ENCODE measurements at places on chromosomes 13 and 19.
A peak's percentile ranks its signal among the peaks of the same experiment; 100 is the strongest.

DNA sequence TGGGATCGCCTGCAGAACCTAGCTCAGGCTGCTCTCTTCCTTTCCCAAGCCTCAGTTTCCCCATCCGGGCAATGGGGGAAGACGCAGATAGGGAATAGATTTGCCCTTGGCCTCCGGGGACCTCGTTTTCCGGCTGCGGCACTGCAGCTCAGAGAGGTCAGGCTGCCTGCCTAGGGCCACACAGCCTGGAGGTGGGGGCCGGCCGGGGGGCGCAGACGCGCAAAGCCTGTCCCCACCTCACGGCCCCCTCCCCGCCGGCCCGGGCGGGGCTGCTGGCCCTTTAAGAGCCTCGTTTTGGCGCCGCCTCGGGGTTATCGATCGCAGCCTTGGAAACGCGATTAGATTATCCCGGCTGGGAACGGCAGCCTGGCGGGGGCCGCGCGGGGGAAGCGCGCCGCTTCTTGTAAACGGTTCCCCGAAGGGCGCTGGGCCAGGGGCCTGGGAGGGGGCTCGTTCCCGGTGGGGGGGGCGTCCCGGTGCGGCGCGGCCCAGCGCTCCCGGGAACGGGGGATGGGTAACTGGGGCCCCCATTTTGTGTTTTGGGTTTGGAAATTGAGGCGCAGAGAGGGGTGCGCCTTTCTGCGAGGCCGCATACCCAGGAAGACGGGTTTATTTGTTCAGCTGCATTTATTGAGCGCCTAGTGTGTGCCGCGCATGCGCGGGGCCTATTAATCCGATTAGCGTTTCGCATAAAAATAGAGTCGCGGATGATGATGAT lies 23.4 kb upstream of the TCF3 start:
- no peak for DNase-seq

DNA sequence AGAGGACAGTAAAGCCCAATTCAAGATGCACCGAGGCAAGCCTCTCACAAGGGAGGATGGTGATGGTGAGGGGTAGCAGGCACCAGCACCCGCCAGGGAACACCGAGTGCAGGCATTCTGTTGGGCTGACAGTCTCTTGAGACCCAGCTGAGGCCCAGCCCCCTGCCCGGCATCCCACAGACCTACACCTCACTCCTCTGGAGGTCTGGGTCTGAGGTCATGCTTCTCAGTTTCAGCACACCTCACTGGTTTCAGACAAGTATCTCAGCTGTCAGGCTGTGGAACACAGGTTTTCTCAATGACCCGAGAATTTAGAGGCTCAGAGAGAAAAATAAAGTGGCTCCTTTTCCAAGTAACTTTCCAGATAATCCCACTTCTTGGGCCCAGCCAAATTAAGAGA lies 27.7 kb upstream of the EPHX3 start:
- DNase-seq: no peak

DNA sequence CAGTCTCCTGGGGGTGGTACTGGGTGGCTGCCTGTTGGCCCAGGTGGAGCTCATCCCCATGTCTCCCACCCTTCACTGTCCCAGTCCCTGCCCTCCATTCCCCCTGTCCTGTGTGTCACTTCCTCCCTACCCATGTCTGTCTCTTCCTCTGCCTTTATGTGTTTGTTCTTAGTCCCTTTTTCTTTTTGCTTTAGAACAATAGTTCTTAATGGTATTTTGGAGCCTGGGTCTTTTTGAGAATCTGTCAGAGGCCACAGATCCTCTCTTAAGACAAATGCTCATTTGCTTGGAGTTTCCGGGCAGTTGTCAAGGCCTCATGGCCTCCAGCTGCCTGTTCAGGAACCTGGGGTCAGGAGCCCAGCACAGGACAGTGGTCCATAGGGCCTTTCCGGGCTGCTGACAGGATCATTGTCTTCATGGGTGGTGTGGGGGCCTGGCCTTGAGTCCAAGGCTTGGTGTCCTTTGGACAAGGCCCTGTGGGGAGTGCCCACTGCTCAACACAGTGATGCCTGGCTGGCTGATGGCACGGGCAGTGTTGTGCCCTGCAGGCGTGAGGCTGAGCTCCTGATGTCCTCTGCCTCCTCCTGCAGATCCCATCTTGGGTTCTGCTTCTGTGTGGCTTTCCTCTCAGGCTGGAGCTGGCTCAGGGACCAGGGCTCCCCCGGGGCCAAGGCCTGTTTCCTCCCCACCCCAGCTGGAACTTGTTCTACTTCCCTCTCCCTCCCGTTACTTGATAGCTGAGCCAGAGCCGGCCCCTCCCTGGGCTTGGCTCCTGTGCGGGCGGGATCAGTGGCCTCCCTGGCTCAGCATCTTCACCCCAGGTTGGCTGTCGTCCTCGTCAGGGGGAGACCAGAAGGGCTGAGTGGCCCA lies 3.5 kb downstream of the EGLN2 start:
- no peak for DNase-seq

GRCh38 chr19:12287958-12288500 lies 6.7 kb downstream of the ZNF44 start:
- no peak for DNase-seq

GRCh38 chr19:29952646-29953045 lies 10.6 kb downstream of the URI1 start:
- DNase-seq: no peak

- no peak for DNase-seq
Measured at GRCh38 chr19:2115324-2115723, 18.6 kb downstream of the IZUMO4 start.

GRCh38 chr13:22748866-22749577 lies 431.8 kb upstream of the SGCG start:
- DNase-seq: no peak

GRCh38 chr19:2249010-2249866 lies at the start of gene AMH:
Gene AMH (plus strand): TSS chr19:2249323. CDS start chr19:2249333, 10 bp downstream.
- DNase-seq: no peak

DNA sequence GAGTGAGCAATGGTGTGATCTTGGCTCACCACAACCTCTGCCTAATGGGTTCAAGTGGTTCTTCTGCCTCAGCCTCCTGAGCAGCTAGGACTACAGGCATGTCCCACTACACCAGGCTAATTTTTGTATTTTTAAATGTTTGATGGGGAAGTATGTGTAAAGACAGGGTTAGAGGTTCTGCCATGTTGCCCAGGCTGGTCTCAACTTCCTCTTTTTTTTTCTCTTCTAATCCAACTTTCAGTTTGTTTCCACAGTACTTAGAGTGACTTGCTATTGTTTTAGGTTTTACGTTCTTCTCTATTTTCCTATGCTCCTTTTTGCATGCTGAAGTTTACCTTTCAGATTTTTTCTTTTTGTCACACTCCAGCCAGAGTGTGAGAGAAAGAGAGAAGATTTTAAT lies 1433.0 kb downstream of the UQCRFS1 start:
- DNase-seq: no peak

GRCh38 chr13:98541191-98541590 lies 35.7 kb downstream of the STK24 start:
- DNase-seq: no peak

- DNase-seq: peak; percentile 30
Measured at GRCh38 chr13:42041011-42041683, 7.3 kb upstream of the DGKH start.

- no peak for DNase-seq
Measured at GRCh38 chr19:28012361-28012760, 1200.6 kb downstream of the UQCRFS1 start.

DNA sequence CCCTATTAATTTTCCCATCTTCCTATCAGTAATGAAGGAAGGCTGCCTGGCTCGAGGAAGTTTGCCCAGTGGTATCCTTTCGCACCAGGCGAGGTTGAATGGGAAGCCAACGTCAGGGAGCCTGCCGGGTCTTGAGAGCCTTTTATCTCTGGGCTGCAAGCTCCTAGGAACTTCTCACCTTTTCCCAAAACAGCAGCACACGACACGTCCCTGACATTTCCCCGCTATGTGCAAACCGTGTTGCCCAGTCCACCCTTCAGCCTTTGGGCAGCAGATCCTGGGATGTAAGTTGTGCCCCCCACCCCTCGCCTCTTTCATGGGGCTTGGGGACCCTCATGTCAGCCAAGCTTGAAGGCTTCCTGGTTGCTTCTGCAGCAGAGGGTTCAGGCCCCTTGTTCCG lies 179.1 kb downstream of the ZNF536 start:
- no peak for DNase-seq

DNA sequence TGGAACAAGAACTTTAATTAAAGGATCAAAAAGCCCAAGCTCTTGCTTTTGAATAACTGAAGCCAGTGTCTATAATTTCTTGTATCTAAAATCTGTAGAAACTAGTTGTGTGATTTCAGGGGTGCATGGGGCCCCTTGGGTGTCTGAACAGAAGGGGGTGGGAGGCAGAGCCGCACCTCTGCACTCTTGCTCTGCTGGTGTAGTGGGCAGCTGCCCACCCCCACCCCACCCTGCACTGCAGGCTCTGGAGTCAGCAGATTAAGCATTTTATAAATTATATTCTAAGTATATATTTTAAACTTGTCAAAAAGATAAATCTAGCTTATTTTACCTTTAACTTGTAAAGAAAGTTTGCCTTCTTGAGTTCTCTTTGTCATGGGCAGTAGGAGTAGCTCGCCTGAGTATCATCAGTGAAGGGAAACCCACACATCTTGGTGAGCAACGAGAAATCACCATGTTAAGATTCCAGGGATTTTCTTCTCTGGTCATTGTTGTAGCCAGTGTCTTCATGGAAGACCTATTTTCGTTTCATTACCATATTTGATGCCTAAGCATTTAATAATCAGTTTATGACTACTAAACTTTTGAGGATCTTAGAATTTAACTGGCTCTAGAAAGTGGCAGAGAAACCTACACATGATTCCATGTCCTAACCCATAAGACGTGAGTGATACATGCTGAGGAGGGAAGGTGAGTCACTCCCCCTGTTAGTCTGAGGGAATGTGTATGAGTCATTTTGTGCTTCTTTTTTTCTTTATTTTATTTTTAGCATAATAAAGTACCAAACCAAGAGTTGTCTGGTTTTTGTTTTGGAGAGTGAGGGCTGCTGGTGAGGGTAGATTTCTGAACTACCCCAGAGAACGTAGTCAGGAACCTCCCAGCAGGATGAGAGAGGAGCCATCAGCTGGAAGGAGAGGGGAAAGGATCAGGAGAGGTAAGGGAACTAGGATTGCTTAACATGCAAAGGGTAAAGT lies 7.7 kb downstream of the UBE2L5 start:
- no peak for DNase-seq

- peak; percentile 94 for DNase-seq
Measured at GRCh38 chr19:17938092-17938845, 5.5 kb downstream of the CCDC124 start.

GRCh38 chr19:13850910-13851733 lies 25.8 kb upstream of the NANOS3 start:
- DNase-seq: no peak

- DNase-seq: no peak
Measured at GRCh38 chr13:102817907-102818306, 19.0 kb downstream of the BIVM start.

DNA sequence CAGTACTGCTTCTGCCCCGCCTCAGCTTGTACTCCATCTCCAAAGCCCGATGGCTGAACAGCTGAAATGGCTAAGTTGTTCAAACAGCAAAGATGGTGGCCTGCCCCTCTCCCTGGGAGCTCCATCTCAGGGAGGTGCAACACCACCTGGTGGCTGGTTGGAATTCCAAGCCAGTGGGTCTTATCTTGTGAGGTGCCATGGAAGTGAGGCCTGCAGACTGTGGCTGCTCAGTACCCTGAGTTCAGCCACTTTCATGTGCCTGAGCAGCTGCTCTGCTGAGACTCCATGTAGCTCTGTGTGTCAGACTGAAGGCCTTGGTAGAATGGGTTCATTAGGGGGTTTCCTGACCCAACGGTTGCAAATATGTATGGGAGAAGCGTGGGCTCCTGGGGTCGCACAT lies 67.3 kb upstream of the SPRY2 start:
- DNase-seq: no peak

DNA sequence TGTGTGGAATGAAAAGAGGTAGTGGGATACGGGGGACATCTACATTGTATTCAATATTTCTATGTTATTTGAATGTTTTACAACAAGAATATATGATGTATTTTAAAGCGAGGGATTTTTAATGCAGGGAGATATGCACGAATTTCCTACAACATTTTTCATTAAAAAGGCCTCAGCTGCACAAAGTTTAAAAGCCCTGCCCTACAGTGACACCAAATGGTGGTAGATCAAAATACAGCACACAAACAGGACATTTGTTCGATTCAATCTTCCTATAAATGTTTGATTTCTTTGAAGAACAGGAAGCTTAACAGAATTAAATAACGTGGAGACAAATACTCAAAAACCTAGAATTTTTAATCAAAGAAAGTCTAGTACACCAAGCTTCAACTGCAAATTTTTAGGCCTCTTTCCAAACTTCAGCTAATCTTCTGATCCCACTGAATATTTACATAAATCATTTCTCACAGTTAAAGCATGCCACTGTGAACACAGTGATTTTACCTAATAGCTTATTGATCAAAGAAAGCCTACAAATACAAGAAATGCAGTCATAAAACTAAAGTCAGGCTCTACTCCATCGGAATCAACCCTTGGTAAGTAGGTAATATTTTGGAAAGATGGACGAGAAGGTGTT lies 257.2 kb downstream of the DIAPH3 start:
- DNase-seq: no peak

DNA sequence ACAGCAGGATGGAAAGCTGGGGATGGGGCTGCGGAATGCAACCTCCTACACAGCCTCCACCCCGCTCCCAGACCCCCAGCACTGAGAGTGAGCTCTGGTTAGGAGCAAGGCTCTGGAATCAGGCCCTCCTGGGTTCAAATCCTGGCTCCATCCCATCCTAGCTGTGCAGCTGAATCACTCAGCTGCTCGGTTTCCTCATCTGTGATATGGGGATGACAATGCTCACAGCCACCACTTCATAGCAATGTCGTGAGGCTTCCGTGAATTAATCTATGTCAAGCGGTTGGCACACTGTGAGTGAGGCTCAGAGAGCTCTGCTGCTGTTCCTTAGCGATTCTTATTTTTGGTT lies 538 bp downstream of the ACP7 start:
- no peak for DNase-seq

DNA sequence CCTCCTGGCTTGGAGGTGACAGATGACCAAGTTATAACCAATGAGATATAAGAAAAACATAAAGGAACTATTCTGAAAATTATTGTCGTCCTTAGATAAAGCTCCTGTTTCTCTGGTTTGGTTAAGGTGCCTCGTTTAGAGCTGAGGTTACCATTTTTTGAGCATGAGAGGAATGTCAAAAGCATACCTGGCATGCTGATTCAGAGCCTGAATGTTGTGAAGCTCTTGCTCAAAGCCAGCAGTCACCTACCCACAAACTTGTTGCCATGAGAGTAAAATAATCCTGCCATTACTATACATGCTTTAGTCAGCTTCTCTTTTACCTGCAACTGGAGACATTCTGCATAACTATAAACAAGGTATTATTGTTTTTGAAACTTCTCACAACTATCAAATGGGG lies 1116.2 kb downstream of the DIAPH3 start:
- no peak for DNase-seq

Data from GM19239 (cell line).